ENCODE measurements at places on chromosomes 7 and 10.

- no peak for DNase-seq
These were observed 34.0 kb downstream of the HSPA12A start for GRCh38 chr10:116708391-116708821.

GRCh38 chr7:98907570-98907969 is 29.2 kb downstream of the TRRAP start:
- DNase-seq: no peak

GRCh38 chr7:32068411-32069101 is 1.7 kb downstream of the PDE1C start:
- no peak for DNase-seq

GRCh38 chr7:96562966-96563365 is 146.7 kb downstream of the SEM1 start:
- no peak for DNase-seq

DNA sequence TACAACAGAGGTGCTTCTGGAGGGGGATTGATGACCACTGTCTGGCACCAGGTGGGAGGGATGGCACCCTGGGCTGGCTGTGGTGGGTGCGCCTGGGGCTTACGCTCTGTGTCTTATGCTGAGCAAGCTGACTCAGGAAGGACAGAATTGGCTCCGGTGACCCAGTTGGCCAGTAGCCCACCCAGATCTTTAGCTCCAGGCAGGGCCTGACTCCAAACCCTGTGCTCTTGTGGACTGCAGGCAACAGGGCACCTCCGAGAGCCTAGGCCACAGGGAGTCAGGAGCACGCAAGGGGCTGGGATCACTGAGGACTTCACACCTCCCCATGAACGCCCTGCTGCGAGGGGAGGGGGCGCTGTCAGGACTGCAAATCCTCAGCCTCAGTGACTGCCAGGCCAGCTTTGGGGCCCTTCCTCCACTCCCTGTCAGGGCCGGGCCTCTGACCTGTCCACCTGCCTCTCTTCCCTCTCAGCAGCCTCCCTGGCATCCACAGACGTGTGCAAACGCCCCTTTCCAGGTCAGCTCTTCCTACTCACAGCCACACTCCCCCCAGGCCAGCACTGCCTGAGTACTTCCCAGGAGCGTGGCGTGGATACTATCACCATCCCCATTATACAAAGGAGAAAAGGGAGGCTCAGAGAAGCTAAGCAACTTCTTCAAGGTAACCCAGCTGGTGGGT is 118.7 kb downstream of the SLIT1 start:
- no peak for DNase-seq

GRCh38 chr7:149071641-149072437 is 18.7 kb downstream of the ZNF786 start:
- no peak for DNase-seq

GRCh38 chr7:157318015-157318706 is 18.6 kb upstream of the DNAJB6 start:
- DNase-seq: peak; percentile 73

DNA sequence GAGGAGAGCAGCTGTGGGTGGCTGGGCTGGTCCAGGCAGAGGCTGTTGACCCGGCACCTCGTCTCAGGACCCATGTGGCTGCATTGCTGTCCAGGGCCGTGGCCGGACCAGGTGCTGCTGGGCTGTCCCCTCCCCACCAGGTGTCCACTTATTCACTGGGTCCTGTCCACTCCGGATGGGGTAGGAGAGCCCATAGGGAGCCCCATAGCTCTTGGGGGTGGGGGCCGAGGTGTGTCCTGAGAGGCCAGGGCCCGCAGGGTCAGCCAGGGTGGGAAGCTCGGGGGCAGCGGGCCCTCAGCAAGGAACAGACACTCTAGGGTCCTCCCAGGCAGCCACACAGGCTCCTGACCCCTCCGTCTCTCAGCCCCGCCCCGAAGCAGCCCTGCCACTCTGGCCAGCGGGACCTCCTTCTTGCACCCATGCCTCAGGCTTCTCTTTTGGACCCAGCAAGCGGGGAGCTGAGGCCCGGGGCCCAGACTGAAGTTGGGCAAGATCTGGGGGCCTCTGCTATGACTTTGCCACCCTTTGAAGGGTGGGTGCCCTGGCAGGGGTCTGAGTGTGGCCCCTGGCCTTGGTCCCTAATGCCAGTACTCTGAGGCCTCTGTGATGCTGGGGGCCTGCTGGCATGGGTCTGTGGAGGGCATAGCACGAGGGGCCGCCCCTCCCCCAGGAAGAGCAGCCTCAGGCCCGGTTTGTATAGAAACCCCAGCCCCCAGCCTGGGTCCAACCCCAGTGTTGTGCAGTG is 86.4 kb downstream of the NKX6-2 start:
- DNase-seq: no peak

GRCh38 chr10:50614444-50615137 is 9.2 kb downstream of the SGMS1 start:
- no peak for DNase-seq

DNA sequence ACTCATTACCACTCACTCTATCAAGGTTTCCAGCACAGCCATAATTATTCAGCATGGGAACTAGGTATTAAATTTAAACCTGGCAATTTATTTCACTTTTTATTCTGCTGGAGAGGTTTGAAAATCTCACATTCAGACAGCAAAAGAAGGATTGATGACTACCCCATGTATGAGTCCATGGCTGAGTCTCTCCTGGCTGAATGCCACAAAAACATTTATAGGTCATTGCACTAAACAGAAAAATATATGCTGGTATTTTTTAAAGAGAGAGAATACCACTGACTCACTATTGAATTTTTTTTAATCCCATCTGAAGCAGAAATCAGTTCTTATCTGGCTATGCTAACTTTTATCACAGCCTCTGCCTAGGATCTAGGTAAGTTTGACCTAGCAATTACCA is 336.3 kb downstream of the PPP1R3A start:
- DNase-seq: no peak

- DNase-seq: no peak
These were observed 16.3 kb downstream of the SHH start for GRCh38 chr7:155795951-155796350.

DNA sequence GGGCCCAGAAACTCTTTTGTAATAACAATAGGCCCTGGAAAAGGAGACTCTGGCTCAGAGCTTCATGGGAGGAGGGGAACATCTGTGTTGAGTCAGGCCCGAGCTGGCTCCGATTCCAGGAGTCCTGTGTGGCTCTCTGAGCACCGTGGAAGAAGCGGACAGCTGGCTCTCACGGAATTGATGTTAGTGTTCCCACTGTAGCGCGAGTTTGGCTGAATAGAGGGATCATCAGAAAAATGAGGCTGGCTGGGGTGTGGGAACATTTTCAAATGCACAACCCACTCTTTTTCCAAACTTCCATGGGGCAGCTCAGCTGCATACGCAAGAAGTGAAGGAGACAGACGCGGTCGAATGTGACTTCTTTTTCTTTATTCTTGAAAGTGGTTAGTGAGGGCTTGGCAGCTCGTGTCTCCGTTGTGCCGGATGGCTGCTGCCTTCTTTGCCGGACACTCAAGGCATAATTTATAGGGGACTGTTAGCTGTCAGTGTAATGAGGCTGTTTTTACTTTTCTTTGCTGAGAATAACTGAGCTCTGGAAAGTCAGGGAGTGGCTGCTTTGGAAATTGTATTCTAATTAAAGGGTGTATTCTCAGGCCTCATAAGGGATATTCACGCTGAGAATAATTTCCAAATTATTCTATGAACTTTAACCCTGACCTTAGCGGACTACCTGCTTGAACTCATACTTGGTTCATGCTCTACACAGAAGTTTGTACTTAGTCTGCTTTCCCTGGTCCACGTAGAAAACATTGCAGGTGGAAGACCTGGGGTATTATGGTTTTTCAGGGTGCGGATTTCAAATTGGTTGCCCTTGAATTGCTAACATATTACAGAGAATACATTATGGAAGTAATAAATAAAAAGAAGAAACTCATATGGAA is 23.1 kb downstream of the MDFIC start:
- DNase-seq: no peak

GRCh38 chr10:61302124-61302523 is 151.1 kb downstream of the TMEM26 start:
- DNase-seq: no peak

DNA sequence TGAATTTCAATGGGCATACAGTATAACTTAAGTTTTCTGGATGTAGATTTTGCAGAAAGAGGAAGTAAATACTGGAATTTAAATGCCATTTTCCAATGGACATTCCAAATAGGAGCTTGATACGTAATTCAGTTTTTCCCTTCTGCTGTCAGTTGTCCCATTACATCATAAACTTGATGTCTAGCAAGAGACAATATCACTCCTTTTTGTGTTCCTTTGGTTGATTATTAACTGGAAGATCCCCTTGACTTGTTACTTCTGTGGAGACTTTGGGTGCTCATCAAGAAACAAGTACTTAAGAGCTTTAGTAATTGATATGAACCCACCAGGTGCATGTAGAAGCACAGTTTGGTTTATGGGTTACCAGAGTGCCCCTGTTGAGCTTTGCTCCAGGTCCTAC is 116.1 kb downstream of the ST7 start:
- DNase-seq: peak; percentile 20

- peak; percentile 91 for DNase-seq
These were observed 96.0 kb upstream of the ADO start for GRCh38 chr10:62708569-62708968.

- no peak for DNase-seq
These were observed 67.4 kb downstream of the PLXNA4 start for GRCh38 chr7:132508724-132509353.

- DNase-seq: no peak
These were observed 43.0 kb downstream of the PLCE1 start for GRCh38 chr10:94036766-94037033.

DNA sequence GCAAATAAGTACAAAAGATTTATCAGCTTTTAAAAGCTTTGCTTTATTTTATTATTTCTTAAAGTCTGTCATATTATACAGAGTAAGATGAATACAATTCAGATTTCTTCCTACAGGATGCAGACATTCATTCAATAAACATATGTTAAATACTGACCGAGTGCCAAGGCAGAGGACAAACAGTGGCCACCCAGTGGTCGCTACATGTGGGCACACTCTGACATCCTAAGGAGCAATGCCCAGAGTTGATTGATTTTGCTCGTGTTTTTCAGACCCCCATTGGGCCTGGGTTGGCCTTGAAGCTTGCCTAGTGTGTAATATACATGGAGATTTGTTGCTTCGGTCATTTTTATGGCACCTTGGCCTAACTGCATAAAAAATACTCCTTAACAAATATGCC is 201.2 kb downstream of the CCDC3 start:
- DNase-seq: no peak

All from MV-4-11 (cell line).